ENCODE measurements at places on chromosomes 1 and 21.

DNA sequence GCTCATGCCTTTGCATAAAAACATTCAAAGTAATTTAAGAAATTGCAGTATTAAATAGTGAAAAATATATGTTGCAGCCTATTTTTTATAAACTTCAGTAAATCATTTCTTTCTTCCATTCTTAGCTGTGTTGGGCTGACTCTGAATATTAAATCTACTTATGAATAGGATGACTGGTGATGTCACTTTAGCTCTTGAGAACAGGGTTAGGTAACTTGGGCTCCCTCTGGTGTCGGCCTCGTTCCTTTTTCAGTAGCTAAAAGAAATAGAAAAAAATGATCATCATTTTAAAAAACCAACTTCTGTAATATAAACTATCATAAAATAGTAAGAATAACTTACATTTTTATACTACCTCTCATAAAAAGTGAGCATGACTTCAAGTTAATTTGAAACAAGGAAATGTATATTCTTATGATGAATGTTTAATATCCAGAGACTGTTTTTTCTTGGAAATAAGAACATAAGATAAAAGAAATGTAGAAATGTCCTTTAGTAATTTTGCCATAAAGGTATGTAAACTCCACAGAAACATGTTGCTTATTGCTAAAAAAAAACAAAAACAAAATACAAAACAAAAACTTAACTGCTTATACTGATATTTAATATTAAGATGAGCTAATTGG lies 26.8 kb upstream of the NCAM2 start:
- DNase-seq: peak; percentile 58

DNA sequence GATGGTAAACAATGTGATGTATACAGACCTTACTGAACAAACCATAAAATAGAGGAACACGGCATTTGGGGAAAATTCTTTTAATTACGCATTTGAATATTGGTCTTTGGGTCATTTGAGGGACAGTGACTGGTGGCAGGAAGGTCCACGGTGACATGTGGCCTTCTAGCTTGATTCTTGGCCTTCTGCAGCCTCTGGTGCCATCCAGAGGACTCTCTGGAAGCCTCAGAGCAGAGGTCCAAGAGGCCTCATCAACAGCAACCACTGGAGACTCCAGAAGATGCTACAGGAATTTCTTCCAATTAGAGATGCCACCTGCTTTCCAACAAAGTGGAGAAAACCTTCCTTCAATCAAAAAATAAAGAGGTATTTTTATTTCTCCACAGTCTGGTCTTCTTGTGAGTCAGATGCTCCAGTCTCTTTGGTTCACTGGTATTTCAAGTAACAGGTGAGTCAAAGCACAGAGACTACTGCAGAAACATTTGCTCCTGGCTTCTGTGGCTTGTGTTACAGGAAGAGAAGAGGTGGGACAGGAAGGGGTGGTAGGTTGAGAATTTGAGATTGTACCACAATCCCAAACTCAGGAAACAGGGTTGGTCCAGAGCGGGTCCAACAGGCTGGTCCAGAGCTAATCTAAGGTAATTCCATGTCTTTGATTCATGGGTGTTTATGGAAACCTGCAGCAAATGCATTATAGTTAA lies 2.7 kb upstream of the F5 start:
- no peak for DNase-seq

DNA sequence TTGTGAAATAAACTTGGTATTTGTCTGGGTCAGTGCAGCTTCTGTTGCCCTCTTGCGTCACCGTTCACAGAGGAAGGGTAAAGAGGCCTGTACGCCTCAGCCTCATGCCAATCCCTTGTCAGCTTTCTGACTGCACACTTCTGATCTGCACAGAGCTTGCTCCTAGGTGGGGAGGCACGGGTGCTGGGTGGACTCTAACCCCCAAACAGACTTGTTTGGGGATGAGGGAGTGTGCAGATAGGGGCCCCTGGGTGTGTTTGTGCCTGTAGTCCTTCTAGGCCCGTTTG lies 803 bp upstream of the B4GALT2 start:
- DNase-seq: peak; percentile 5

GRCh38 chr1:53511323-53511932 lies 52.2 kb downstream of the DMRTB1 start:
- no peak for DNase-seq

GRCh38 chr1:7752512-7753417 lies 18.3 kb upstream of the VAMP3 start:
- peak; percentile 57 for DNase-seq

DNA sequence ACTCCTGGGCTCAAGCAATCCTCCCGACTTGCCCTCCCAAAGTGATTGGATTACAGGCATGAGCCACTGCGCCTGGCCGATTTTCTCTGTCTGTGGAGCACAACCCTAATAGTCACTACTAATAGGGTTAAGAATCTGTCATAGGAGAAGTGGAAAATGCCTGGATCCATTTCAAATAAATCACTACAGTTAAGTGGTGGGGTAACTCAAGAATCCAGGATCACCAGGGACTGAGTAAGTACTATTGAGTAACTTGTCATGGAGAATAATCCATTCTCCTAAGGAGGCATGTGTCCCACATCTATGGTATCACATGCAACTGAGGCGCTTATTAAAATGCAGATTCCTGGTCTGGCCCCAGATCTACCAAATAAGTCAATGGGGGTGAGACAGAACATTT lies 53.2 kb downstream of the OPTC start:
- no peak for DNase-seq

- DNase-seq: no peak
Observed at GRCh38 chr1:228063251-228064191, 19.0 kb upstream of the ARF1 start.

- no peak for DNase-seq
Observed at GRCh38 chr1:115840605-115841460, at the start of gene NHLH2. TSS of gene NHLH2 (minus strand) at chr1:115841126. CDS start at chr1:115838372, 2,754 bp downstream.

DNA sequence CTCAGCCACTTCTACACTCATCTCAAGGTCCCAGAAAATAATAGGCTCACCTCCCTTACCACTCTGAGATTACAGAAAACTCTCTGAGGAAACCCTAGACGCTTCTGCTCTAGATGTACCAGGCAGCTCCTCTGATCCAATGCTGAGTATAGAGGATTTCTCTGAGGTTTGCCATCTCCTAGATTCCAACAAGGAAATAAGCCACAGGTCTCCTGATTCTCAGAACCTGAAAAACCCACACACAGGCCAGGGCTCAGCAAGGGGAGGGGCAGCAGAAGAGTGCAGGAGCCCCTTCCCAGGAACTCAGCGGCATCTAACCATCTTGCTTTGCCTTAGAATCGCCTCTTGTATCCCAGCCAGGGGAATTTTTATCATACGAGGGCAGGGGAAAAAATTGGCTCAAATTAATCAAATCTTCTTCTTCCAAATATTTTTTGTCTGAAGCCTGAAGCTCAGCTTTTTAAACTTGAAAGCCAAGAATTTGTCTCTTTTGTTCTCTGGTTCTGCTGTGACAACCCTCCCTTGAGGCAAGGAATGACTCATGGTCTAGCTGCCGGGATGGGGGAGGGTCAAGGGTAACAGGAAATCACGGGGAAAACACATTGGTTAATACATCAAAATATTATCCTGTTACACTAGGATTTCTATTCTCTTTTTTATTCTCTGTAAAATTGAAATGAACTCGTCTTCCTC lies 30.8 kb downstream of the GORAB start:
- peak; percentile 80 for DNase-seq
